ENCODE measurements at places on chromosomes 5 and 9.

DNA sequence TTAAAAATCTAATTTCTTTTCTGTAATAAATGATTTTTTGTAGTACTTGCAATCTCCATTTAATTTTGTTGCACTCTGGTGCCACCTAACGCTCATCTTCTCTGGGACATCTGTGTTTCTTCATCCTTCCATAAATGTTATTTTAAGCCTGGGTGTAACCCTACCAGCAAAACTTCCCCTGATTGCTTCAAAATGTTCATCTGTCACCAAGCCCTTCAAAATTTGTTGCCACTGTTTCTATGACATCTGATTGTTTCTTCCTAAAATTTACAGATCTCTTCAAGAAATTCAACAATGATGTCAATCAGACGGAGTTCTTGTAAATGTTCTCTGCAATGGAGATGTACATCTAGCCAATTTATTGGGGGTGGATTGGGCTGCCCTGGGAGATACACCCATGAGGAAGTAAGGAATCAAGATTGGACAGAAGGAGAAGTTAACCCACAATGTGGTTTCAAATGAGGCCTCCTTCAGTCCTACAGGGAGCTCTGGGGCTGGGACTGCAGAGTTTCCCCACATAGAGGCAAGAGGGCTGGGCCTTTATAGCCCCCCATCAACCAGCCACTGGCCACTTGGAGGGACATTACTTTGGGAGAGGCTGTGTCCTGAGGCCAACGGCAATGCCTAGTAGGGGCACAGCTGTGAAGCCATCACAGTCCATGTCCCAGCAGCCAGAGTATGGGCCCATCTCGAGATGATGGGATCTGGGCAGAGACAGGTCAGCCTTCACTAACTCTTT is 23.3 kb downstream of the MCTP1 start:
- no peak for DNase-seq

DNA sequence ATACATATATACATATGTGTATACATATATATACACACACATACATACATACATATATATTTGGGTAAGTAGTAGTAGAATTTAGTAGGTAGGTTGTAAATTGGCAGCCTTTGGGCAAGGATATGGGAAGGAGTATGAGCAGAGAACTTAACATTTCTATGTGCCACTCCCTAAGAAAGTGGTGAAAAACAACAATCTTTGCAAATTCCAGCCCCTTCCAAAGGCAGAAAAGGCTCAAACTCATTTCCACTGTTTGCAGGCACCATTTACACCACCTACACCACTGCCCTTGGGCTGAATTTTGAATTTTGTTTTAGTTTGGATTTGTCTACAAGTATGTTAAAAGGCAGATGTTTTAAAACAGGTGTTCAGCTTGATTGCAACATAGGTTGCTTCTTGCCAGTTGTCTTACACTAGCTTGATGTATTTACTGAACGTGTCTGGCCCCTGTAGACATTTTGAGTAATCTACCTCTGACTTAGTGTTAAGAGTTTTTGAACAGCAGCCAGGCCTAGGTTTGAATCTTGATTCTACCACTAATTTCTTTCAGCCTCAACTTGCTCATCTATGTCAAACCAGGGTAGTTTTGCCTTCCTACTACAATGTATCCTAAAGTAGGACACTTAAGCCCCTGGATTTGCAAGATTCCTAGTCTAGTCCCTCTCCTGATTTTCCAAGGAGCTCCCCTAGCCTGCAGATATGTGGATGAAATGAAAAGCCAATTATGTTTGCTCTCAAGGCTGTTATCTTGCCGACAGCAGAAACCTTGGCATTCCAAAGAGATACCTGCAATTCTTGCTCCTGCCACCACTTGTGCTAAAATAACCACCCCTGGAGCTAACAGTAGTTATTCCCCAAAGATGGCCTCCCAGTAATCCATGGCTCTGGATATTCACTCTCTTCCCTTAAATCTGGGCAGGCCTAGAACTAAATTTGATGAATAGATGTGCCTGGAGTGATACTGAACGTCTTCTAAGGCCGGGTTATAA is 156.2 kb upstream of the SLC44A1 start:
- DNase-seq, result no peak

- DNase-seq, result no peak
These were observed 3.0 kb upstream of the ITGA1 start for GRCh38 chr5:52784737-52785136.

DNA sequence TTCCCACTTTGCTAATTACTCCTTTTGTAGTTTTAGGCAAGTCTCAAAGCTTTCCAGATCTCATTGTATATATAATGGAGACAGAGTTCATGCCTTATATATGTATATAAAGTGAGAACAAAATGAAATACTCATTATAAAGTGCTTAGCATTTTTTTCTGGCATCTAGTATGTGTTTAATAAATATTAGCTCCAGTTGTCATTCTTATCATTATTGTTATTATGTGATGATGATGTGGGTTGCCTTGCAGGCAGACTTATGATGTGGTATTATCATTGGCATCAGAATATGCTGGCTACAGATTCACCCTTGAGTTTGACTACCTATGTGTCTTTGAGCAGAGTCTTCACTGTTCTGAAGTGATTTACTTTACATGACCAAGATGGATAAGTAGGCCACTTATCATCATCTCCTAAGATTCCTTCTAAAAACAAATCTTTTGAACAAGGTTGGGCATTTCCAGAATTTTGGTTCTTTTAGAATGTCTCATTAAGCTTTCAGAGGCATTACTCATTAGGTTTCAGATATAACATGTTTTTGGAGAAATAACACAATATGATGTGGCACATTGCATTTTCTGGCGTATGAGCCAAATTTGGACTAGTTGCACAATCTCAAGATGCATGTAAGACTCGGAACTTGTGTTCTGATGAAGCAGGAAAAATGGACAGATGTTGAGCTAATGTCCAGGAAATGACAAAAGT is 145.6 kb upstream of the TNC start:
- DNase-seq, result no peak

DNA sequence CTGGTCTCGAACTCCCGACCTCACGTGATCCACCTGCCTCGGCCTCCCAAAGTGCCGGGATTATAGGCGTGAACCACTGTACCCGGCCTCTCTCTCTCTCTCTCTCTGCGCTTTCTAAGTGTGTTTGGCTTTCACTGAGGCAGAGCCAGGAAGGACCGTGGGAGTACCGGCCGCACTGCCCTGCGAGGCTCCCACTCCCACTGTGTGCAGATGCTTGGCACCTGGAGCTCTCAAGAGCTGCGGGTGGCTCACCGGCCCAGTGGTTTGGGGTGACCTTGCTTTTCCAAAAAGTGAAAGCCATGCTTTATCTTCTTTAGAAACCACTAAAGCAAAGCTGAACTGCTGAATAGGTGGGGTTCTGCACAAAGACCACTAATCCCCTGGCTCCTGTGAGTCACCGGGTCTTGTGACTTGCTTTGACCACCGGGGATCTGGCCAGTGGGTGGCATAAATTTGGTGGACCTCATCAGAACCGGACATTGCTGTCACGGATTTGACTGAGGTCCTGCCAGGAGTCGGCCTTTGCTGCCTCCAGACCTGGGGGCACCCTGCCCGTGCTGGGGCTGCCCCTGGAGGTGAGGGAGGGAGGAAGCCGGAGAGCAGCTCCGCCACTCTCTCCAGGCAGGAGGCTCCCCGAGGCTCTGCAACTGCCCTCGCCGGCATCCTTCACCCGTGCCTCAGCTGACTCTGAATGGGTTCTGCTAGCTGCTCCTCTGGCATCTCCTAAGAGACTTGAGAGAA is 228.9 kb downstream of the FANCC start:
- no peak for DNase-seq

- no peak for DNase-seq
These were observed 6.9 kb downstream of the CETN3 start for GRCh38 chr5:90402521-90403255.

DNA sequence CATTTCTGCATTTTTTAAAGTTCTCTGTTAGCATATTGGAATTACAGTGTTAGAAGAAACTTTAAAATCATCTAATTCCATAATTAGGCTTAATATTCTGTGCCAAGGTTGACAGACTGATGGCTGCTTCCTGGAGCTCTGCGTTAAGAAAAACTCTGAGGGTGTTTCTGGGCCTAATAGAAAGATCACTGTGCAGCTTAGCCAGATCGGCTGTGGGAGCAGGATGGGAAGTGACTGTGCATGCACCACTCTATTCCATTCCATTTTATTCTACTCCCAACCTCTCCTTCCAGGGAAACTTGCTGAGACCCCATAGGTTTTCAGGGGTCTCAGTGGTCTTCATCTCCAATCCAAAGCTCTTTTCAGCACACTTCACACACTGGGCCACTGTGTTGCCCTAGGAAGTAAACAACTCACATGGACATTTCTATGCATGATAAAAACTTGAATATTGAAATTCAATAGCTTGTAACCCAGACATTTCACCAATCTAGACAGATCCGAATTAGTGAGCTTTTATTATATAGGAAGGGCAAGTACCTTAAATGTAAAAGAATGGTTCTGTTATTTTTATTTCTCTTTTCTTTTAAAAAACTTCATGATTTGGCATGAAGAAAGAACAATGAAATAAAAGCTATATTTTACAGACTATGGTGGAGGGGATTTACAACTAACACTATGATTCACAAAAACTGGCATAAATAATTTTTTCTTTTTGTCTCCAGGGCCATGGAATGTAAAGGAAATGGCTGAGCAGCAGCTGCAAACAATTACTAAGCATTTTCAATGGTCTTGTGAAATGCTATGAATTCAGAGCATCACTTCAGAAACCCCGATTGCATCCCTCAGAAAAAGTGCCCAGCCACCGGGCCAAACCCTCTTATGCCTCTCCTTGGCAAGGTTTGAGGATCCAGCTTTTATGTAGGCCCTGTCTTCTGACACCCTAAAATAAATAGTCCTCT is 51.4 kb upstream of the DAB2 start:
- no peak for DNase-seq

DNA sequence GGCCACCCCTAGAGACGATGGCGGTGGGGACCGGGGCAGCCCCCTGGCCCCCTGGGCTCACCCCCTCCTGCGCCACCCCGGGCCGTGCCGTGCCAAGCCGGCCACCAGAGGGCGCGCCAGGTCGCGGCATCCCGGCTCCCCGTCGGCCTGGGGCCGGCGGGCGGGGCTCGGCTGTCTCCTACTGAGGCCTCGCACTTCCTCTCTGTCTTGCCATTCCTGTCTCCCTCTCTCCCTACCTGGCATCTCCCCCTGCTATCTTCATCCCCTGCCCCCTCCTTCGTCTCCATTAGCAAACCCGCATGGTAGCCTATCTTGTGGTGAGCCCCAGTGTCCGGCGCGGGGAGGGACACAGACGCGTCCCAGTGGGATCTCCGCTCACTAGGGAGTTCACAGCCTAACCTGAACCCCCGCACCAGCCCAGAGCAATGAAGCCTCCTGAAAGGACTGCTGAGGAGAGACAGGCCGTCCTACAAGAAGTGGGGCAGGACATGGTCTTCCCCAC is 29.8 kb upstream of the FABP6 start:
- DNase-seq, result peak; percentile 73

DNA sequence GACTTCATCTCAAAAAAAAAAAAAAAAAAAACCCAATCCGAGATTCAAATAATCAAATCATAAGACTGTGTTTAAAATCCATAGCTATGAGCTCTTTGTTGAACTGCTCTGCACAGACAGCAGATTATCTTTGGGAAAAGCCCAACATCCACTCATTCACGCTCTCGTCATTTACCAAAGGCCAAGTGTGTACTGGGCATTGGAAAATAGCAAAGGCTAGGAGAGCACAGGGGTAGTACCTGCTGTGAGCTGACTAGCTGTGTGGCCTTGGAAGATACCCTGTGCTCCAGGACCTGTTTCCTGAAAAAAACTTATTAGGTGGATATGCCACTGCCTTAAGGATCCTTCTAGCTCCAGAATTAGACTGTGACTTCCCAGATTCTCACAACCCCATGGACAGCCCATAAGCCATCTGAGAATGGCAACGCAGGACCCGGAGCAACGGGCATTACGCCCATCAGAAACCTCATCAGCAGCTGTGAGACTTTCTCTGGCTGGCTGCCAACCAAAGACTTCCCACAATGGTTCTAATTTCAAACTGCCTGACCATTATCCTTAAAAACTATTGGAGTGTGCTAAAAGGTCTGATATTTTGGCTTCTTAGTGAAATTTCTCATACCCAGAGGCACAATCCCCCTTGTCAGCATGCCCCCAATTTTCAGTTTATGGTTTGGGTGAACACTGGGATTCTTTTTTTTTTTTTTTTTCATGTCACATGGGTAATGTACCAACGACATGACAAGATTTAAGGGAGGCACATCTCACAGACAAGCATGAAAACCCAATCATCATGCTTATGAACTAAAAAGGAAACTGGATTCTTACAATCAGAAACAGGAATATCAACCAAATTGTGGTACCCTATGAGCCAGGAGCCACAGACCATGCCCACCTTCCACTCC is 16.8 kb downstream of the SERINC5 start:
- DNase-seq, result no peak

DNA sequence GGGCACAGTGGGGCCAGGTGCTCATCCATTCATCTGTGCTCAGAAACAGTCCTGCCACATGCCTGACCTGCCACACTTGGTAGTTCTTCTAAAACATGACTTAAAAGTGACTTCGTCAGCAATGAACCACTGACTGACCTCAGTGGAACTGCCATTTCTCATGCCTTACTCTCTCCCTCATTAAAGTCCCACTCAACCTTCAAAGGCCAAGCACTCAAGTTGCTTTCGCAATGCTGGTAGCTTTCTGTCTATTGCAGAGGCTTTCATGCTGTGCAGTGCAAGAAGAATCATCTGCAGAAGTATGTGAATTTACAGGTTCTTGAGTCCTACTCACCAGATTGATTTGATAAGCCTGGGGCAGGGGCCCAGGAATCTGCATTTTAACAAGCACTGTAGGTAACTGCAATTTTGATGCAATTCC is 23.9 kb downstream of the B4GALT1 start:
- DNase-seq, result no peak

Measured in activated naive CD4-positive, alpha-beta T cell treated with Interleukin-2 at 50 U/mL for 16 hours (primary cell).